HuH-7.5 (cell line): ENCODE measurements at places on chromosomes 1 and 21.

GRCh38 chr1:91798241-91798648 lies 87.7 kb downstream of the TGFBR3 start:
- DNase-seq, result no peak

GRCh38 chr21:21200939-21201615 lies 202.9 kb downstream of the NCAM2 start:
- no peak for DNase-seq

GRCh38 chr21:41361786-41362604 lies at the start of gene MX2:
Gene MX2 (plus strand): TSS chr21:41362027. CDS start chr21:41376907, 14,880 bp downstream.
- no peak for DNase-seq

- no peak for DNase-seq
Observed at GRCh38 chr1:25065795-25066238, 135.7 kb upstream of the RUNX3 start.

- no peak for DNase-seq
Observed at GRCh38 chr1:15736038-15736891, at the start of gene SLC25A34. Gene SLC25A34 (plus strand): TSS chr1:15736258. CDS start chr1:15736486, 228 bp downstream.

DNA sequence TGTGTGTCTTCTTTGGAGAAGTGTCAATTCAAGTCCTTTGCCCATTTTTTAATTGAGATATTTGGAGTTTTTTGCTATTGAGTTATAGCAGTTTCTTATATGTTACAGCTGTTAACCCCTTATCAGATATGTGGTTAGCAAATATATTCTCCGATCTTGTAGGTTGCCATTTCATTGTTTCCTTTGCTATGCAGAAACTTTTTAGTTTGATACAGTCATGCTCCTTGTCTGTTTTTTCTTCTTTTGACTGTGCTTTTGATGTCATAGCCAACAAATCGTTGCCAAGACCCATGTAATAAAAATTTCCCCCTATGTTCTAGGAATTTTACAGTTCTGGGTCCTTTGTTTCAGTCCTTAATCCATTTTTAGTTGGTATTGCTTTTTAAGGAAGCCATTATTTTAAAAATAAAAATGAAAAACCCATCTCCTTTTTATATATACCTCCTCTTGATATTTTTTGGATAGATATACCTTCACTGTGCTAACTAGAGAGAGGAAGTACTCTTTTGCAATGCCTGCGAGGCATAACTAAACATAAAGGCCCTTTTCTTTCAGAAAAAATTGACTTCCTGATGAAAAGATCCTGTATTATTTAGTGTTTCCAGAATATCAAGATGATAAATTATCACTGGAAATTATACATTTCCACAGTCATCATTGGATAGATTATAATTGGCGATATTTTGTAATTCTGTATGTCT lies 127.8 kb downstream of the HS2ST1 start:
- DNase-seq, result no peak

DNA sequence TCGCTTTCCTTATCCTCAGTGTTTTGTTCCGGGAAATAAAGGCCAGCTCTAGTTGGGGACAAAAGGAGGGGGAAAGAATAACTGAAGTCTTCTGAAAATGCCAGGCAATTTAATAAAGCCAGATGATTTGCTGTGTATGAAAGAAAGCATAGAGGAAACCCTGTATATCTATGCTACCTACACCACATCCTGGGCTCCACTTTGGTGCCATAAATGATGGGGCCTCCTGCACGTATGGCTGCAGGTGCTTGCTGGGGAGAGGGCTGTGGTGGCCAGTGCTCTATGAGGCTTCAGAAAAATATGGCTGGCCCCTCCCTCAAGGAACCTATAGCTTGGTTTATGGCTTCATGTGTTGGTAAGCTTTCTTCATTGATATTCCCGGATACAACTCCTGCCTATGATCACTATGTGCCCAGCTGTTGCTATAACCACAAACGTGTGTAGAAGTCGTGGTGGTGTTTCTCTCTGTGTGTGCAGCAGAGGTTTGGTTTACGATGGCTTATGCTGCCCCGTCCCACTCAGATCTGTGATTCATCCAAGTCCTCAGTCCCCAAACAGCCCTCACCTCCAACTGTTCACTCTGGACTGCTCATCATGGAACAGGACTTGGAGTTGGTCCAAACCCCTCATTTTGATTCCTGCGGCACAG lies 59.5 kb downstream of the BACE2 start:
- no peak for DNase-seq

DNA sequence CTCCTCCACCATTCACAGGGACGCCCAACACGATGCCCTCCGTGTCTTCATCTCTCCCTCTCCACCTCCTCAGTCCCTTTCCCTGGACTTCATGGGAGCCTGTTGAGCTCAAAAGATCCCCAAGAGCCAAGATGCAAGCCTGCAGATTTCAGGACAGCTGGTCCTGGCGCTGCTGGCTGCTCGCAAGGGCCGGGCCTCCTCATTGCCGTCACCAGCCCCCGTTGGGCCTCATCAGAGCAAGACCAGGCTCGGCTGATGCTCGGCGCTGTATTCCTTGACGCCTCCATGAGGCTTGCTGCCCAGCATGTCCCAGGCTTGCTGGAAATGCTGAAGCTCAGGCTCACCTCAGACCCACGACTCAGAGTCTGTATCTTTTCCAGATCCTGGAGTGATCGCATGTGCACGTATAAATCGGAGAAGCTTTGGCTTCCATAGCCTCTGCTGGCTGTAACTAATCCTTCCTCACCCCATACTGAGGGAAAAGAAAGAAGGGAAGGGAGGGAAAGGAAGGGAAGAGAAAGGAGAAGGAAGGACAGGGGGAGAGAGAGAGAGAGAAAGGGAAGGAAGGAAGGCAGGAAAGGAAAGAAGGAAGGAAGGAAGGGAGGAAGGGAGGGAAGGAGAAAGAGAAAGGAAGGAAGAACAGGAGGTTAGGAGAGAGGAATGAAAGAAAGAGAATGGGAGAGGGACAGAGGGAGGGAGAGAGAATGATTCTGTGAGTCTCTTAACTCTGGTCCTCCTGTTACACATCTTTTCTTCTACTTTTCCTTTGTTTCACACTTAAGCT lies 94.6 kb downstream of the KCNJ15 start:
- no peak for DNase-seq

DNA sequence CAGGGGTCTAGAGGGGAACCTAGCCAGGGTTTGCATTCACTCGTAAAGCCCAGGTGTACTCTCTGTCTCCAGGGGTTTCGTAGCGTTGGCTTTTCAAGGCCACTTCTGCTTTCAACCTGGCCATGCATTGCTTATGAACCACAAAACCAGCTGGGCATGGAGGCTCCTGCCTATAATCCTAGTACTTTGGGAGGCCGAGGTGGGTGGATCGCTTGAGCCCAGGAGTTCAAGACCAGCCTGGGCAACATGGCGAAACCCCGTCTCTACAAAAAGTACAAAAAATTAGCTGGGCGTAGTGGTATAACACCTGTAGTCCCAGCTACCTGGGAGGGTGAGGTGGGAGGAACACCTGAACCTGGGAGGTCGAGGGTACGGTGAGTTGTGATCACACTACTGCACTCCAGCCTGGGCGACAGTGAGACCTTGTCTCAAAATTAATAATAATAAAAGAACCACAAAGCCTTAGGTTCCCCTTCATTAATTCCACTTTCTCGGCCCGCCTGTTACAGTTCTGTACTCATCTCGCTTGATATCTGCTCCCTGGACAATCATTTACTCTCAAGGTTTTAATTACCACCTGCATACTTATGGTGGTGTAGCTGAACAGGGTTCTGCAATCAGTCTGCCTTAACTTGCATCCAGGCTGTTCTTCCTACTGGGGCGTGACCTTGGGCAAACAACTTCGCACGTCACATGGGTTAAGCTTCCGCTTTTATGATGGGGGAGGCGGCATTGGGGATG lies 6.1 kb downstream of the SLC16A4 start:
- no peak for DNase-seq

- no peak for DNase-seq
Observed at GRCh38 chr1:159054427-159054826, 22.1 kb downstream of the AIM2 start.

GRCh38 chr1:197438010-197438790 lies 170.1 kb downstream of the CRB1 start:
- DNase-seq, result no peak

DNA sequence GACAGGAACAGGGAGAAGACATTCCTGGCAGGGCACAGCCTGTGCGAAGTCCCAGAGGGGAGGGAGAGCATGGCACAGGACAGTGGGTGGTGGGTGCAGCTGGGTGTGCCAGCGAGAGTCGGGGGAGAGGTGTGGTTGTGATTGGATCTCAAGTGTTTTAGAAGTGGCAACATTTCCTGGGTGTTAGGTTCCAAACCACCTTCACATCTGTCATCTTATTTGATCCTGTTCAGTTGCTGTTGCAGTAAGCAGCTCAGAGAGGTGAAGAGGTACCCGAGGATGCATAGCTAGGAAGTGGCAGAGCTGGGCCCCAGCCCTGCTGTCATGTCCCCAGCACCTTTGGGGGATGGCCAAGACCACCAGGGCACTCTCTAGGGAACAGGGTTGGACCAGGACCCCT lies 22.0 kb upstream of the DISP3 start:
- DNase-seq, result no peak

DNA sequence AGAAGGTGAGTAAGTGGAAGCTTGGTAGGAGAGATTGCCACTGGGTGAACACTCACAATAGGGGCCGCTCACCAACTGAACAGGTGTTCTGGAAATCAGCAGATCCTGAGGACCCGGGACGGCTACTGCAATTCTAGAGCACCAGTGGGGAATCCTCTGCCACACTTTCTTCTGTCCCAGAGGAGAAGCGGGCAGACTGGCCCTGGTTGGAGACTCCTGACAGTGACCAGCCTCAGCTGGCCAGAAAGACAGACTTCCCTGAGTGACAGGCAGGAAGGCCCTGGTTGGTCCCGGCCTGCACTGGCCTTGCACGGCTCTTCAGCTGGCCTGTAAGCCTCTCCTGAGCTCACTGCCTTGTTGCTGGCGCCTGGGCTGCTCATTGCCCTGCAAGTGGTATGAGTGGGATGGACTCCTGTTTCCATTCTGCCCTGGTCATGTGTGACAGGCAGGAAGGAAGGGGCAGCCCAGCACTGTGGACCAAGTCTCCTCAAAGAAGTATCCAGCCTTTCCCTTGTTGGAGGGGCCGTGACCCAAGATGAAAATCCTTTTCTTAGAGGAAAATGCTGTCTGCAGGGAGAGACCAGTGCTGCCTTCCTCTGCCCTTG lies 34.5 kb downstream of the MAN1C1 start:
- DNase-seq, result no peak

- DNase-seq, result peak; percentile 20
Observed at GRCh38 chr1:112337028-112337531, 58.9 kb upstream of the CTTNBP2NL start.

- peak; percentile 4 for DNase-seq
Observed at GRCh38 chr1:197553281-197553680, 222.0 kb downstream of the DENND1B start.

GRCh38 chr1:99352821-99353220 lies 88.5 kb downstream of the PLPPR4 start:
- no peak for DNase-seq

DNA sequence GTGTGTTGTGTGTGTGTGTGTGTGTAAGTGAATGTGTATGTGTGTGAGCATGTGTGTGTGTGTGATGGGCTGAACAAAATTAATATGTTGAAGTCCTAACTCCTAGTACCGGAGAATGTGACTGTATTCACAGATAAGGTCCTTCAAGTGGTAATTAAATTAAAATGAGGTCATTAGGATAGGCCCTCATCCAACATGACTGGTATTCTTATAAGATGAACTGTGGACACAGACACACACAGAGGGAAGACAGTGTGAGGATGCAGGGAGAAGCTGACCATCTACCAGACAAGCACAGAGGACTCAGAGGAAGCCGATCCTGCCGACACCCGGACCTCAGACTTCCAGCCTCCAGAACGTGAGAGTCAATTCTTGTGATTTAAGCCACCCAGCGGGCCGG lies 91.2 kb upstream of the PGBD5 start:
- no peak for DNase-seq

- no peak for DNase-seq
Observed at GRCh38 chr21:17370263-17370662, 142.6 kb upstream of the CXADR start.

- no peak for DNase-seq
Observed at GRCh38 chr1:224211206-224211962, 28.3 kb downstream of the DEGS1 start.

- DNase-seq, result no peak
Observed at GRCh38 chr1:192579010-192579738, 3.6 kb downstream of the RGS1 start.

- DNase-seq, result no peak
Observed at GRCh38 chr21:37259426-37259825, 7.7 kb downstream of the VPS26C start.

DNA sequence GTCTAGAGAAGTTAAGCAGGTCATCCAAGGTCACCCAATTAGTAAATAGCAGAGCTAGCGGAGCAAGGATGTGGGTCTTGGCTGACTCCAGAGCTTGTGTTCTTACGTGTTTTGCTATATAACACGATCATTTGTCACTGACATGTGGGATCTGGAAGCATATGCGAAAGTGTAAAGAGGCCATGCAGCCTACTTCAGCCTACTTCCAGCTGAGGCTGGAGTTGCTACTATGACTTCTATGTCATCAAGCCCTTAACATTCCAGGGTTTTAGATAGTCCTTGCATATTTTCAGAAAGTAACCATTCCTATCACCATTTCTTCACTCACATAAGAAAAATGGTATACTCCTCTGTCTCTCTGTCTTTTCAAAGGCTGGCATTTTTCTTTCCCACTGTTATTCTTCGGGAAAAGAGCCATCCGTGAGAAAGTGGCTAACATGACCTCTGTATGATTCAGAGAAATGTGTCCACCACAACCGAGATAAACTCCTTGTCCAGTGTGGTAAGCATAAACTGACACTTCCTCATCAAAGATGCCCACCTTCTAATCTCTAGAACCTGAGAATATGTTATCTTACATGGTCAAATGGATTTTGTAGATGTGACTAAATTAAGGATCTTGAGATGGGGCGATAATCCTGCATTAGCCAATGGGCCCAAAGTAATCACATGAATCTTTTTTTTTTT lies 24.0 kb upstream of the ABL2 start:
- no peak for DNase-seq

GRCh38 chr1:208977638-208978256 lies 605.8 kb upstream of the CAMK1G start:
- DNase-seq, result no peak

- DNase-seq, result no peak
Observed at GRCh38 chr1:207500306-207500705, 4.3 kb downstream of the CR1 start.

DNA sequence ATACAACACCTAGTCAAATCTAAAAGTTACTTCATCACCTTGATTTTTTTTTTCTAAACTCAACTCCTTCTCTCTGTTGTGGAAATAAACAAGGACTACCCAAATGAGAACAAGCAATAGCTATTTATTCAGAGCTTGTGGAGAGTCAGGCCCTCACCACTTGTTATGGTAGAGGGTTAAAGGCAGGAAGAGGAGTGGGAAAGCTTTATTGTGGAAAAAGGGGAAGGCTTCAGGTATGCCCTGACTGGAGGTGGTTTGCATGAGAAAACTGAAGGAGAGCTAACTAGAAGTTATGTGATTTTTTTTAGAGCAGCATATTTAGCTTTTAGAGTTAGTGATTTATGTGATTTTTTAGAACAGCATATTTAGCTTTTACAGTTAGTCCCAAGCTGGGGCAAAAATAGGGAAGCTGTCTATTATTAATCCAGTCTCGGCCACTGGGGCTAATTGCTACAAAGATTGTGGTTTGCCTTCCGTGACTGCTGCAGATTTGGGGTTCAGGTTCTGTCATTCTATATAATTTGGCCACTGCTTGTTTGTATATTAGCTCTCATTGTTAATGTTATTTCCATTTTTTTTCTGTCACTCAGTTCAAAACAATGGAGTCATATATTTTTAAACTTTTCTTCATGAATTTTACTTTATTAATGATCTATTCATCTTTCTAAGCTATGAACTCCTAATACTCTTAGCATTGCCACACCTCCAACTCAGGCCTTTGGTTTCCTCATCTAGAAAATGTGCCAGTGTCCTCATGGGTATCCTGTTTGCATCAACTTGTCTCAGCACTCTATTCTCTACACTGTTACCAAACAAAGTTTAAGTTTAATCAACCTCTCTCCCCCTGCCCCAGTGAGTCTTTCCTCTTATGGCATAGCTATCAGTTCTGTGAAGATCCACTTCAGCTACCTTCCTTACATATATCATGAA lies 713.0 kb downstream of the BRINP3 start:
- DNase-seq, result no peak
